ENCODE measurements at places on chromosomes 7 and 10.
A peak's percentile ranks its signal among the peaks of the same experiment; 100 is the strongest.

DNA sequence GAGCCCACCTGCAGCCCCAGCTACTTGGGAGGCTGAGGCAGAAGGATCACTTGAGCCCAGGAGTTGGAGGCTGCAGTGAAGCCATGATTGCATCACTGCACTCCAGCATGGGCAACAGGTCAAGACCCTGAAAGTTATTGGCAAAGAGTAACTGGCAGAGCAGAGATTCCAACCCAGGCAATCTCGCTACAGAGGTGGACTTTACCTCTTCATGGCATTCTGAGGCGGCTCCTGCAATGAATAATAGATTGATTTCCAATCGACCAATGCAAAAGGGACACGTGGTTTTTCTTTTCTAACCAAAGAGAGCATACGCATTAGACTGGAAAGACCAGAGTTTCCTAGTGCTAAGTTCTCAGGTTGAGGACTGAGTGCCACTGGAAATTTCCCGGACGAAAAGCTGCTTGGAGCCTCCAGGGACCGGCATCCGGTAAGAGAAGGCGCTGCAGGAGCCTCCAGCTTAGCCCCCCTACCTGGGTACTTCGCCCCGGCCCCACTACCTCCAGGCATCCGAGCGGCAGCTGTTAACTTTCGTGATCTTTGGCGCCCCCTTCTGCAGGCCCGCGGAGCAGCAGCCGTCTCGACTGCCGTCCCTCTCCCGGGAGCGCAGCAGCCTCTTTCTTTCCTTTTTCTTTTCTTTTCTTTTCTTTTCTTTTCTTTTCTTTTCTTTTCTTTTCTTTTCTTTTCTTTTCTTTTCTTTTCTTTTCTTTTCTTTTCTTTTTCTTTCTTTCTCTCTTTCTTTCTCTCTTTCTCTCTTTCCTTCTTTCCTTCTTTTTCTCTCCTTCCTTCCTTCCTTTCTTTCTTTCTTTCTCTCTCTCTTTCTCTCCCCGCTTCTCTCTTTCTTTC lies 4.1 kb downstream of the MBLAC1 start:
- H3K36me3 ChIP-seq, result no peaks in the 10 kb centered on the region
- H3K4me1 ChIP-seq, result peaks cover 15% of the 10 kb centered on the region
- H3K4me3 ChIP-seq, result peak overlapping the region; percentile 38

GRCh38 chr10:131679926-131680325 lies 220.9 kb upstream of the PPP2R2D start:
- H3K27ac ChIP-seq, result no peak overlapping the region
- no peaks in the 10 kb centered on the region for H3K36me3 ChIP-seq
- H3K27me3 ChIP-seq, result no peaks in the 10 kb centered on the region
- no peaks in the 10 kb centered on the region for H3K4me1 ChIP-seq
- no peak for DNase-seq

- H3K4me3 ChIP-seq, result no peak overlapping the region
- no peak for DNase-seq
- no peaks in the 10 kb centered on the region for H3K27me3 ChIP-seq
- no peak overlapping the region for H3K27ac ChIP-seq
These were observed 70.1 kb downstream of the VPS41 start for GRCh38 chr7:38838725-38839385.

DNA sequence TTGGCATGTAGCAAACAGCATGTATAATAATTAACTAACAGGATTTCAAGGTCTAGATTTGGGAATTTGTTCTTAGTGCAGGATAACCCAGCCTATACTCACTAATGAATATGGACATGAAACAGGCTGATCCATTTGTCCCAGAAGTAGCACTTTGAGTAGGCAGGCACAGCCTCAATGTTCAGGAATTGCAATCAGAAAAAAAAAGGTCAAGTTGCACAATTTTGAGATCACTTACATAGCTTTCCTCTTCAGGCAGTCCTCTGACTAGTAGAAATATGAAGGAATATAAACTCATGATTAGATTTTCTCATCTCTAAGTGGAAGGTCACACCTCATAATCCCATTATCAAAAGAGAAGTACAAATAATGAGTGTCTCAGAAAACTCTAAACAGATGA lies 921.4 kb upstream of the CELF2 start:
- no peaks in the 10 kb centered on the region for H3K4me1 ChIP-seq
- DNase-seq, result no peak
- H3K4me3 ChIP-seq, result no peak overlapping the region
- H3K27ac ChIP-seq, result no peak overlapping the region
- H3K27me3 ChIP-seq, result no peaks in the 10 kb centered on the region

DNA sequence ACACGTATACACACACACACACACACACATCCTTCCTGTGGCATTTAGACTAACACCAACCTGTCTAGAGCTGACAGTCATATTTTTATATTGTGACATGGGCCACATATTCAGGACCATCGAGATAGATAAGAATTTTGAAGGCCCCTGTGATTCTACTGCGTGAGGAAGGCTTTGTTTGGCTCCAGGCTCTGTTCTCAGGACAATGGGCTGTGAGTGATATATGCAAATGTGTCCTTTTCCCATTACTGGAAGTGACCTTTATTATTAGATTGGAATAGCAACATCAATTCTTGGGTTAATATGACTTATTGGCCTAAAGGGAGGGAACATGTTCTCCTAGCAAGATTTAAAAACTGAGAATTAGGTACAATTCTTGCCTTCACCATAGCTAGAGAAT lies 156.1 kb downstream of the SPAG6 start:
- H3K27me3 ChIP-seq, result no peaks in the 10 kb centered on the region
- H3K4me1 ChIP-seq, result no peaks in the 10 kb centered on the region
- DNase-seq, result no peak

DNA sequence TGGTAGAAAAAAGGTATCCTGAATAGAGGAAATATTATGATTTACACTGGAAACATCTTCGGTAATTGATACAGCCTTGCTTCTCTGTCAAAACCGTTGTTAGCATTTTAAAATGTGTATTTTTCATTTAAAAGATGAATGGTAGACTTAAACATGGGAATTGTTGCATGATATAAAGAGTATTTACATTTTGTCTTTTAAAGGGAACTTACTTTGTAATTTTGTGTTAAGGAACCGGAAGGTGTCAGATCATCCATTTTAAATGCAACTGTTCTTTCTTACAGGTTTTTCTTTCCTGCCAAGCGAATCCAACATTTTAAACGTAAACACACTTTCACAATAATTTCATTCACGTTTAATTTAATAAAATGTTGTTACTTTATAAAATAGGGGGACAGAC lies 1.8 kb upstream of the IGF2BP3 start:
- peaks cover 92% of the 10 kb centered on the region for H3K27me3 ChIP-seq
- H3K4me1 ChIP-seq, result peaks cover 9% of the 10 kb centered on the region
- no peak for DNase-seq

GRCh38 chr7:138499340-138499739 lies 39.3 kb downstream of the TRIM24 start:
- H3K27ac ChIP-seq, result no peak overlapping the region
- DNase-seq, result no peak
- H3K4me3 ChIP-seq, result no peak overlapping the region
- no peaks in the 10 kb centered on the region for H3K4me1 ChIP-seq
- no peaks in the 10 kb centered on the region for H3K36me3 ChIP-seq
- H3K27me3 ChIP-seq, result no peaks in the 10 kb centered on the region

Measured in MM.1S (cell line).